ENCODE measurements at places on chromosomes 12 and 14. TPM values are rescaled to one million over a fixed set of nuclear protein-coding genes. Genes with fewer than 3 reads are reported as not detected.

The KCNH3 gene
- not detected for total RNA-seq

The LHX5 gene
- total RNA-seq, result not detected

The LGR5 gene
- total RNA-seq, result 0.15 TPM

The RBP5 gene
- 1.1 TPM for total RNA-seq

The AQP5 gene
- not detected for total RNA-seq

The TMEM253 gene
- total RNA-seq, result 0.98 TPM

DNA sequence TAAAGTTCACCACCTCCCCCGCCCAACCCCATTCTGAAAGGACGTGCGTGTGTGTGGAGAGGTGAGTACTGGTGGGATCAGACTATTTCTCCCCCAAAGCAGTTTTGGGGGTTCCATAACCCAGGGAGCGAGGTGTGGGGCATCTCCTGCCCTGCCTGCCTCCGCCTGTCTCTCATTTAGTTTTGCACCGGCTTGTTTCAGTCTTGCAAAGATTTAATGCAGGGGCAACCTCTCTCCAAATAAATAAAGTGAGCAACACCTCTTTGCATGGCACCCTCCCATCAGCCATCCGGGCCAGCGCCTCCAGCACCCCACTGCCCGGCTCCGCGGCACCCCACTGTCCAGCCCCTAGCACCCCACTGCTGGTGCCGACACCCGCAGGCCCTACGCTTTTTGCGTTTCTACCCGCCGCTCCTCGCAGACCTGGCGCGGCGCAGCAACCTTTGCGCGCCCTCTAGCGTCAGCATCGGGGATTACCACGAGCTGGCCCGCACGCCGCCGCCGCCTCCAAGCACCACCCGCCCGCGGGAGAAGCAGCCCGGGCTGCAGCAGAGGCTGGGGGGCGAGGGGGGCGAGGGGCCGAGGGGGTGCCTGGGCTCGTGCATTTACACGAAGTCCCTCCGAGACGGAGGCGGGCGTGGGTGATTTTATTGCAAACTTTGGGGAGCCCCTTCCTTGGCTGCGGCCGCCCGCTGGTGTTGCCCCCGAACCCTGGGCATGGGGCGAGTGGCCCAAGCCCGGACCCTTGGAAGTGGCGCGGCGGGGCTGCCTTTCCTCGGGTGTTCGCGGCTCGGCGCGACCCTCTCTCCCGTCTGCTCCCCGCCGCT, 55.8 kb upstream of the VRK1 start:
- no peak for DNase-seq

- DNase-seq, result no peak
Measured at GRCh38 chr12:22437031-22437806, 102.7 kb upstream of the ST8SIA1 start.

DNA sequence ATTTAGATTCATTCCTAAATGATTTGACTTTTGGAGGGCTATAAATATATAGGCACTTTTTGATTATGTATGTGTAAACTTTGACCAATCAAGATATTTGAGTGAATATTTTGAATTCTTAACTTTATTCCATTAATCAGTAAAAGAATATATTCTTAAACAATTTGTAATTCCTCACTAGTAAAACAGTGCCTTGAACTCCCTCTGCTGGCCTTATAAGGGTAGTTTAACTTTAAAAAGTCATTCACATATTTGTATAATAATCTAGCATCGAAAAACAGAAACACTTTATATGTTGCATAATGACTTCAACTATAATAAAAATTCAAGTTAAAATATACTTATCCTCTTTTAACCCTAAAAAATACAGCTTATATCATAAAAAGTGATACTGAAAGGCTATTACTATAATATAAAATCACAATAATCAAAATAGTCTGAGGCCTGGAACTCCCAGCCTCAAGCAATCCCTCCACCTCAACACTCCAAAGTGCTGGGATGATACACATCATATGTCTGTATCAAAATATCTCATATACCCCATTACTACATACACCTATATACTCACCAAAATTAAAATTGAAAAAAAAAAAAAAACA, 31.2 kb downstream of the CCDC59 start:
- no peak for DNase-seq

- no peak for DNase-seq
Measured at GRCh38 chr14:94543449-94544124, 17.7 kb upstream of the SERPINA4 start.

- DNase-seq, result no peak
Measured at GRCh38 chr14:34826661-34827060, 48.5 kb downstream of the BAZ1A start.

- peak; percentile 78 for DNase-seq
Measured at GRCh38 chr14:100850841-100851585, 25.1 kb downstream of the MEG3 start.

- no peak for DNase-seq
Measured at GRCh38 chr12:117240081-117240755, 49.9 kb upstream of the FBXO21 start.

GRCh38 chr14:49396801-49397200, 189.4 kb downstream of the RPS29 start:
- no peak for DNase-seq

DNA sequence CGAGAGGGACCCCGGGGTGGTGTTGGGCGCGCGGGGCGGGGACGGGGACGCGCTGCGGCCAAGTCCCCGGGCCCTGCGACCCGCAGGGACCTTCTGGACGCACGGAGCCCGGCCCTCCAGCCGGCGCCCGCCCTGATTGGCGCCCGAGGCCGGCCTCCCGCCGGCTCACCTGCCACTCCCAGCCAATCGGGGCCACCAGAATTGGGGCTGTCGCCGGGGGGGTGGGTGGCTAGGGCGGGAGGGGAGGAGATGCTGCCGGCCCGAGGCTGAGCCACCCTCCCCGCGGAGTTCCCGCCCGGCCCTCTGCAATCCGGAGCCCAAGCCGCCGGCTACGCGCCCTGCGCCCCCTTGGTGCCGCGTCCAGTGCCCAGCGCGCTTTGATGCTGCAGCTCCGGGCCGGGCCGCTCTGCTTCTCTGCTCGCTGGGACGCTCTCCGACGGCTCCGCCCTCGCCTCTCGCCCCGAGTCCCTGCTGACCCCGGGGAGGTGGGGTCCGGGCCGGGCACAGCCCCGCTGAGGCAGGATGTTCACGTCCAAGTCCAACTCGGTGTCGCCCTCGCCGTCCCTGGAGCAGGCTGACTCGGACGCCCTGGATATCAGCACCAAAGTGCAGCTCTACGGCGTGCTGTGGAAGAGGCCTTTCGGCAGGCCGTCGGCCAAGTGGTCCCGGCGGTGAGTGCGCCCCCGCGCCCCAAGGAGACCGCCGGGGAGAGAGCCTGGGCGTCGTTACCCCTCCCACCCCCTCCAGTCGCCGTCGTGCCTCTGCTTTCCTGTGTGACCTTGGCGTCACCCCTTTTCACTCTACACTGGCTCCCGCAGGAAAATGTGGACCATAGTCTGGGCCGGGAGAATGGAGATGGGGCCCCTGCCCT, at the start of gene PLEKHD1:
Gene PLEKHD1, plus strand, starts transcription at position 285 of the 871 bp plus-strand sequence. Its CDS starts 238 bp downstream, at position 523.
- DNase-seq, result no peak

- no peak for DNase-seq
Measured at GRCh38 chr12:2960390-2960956, 1.3 kb downstream of the TEAD4 start.

- no peak for DNase-seq
Measured at GRCh38 chr12:110304061-110304551, 23.1 kb downstream of the ATP2A2 start.

DNA sequence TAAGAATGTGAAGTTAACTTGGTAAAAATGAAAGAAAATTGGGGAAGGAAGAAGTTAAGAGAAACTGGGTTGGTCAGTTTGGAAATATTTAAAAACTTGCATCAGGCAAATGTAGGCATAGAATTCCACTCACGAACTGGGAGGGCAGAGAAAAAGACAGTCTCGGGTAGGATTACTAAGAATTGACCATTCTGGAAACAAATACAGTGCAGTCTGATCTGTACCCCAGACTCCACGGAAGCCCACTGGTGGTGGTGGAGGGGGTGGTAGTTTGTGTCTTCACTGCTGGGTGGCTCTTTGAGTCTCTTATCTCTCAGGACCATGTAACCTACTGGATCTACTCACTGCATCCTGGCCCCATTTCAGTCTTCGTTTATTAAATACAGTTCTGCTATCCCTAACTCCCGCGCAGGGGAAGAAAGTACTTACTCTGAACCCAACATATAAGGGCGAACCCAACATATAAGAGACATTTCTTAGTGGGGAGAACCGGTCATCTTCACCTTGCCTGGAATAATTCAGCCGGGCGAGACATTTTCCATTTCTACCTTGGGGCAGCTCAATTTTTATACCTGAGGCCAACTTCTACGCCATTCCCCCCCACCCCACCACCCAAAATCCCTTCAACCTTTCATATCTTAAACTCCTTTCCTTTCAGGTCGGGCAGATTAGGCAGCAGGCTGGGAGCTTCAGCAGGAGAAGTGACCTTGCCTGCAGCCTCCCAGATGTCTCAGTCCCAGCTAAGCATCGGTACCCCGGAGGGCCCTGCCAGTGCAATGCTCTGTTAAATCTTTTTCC, 1.7 kb downstream of the SLC2A3 start:
- DNase-seq, result no peak

GRCh38 chr14:74265301-74265965, 26.2 kb downstream of the VSX2 start:
- no peak for DNase-seq

GRCh38 chr12:94263011-94263811, 114.8 kb downstream of the PLXNC1 start:
- no peak for DNase-seq

DNA sequence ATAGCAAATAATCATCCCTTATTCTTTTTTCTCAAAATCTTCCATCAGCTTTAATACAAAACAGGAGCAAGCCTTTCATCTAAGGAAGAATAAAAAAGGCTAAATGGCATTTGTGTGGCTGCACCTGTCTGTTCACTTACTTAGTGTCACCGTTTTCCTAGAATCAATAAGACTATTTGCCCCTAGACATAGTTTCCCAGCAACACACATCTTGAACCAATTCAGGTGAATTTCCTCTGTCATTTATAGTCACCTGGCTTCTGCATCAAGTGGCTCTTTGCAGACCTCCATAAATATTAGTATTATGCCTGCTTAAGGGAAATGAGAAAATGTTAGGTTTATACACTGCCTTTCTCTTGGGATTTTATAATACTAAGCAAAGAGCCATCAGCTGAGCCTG, 17.4 kb upstream of the GCH1 start:
- no peak for DNase-seq

- no peak for DNase-seq
Measured at GRCh38 chr14:56860441-56860840, 50.2 kb upstream of the OTX2 start.

DNA sequence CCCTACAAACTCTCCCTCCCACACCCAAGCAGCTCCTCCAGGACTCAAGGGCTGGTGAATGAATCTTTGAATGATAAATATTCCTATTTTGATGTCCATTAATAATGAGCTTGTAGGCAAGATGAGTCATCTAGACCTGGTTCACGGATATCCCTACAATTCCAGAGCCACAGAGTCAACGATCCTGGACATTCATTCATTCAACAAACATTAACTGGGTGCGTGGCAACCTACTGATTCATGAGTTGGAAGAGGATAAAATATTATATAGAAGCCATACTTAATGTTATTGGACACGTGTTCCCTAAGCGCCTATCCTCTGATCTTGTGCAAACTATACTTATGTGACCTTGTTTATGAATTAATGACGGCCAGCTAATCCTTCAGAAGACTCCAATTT, 420 bp upstream of the OTUB2 start:
- DNase-seq, result no peak

DNA sequence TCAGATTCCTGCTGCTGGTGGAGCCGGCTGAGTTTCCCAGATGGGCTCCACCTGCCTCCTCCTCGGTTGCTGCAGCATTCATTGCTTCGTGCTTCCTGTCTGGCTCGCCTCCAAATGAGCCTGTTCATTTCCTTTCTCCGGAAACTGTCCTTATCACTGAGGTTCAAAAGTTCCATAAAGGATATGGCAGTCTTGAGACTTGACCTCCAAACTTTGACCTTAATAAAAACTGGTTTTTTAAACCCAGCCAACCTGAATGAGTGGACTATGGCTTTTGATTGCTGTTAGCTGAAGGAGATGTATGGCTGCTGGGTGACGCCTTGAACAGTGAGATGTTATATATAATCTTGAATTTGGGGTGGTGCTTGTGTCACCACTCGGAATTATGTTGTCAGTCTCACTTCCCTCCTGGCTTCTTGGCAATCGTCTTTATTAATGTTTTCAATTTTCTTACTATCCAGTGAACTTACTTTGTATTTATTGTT, 62.7 kb downstream of the RASSF3 start:
- no peak for DNase-seq

DNA sequence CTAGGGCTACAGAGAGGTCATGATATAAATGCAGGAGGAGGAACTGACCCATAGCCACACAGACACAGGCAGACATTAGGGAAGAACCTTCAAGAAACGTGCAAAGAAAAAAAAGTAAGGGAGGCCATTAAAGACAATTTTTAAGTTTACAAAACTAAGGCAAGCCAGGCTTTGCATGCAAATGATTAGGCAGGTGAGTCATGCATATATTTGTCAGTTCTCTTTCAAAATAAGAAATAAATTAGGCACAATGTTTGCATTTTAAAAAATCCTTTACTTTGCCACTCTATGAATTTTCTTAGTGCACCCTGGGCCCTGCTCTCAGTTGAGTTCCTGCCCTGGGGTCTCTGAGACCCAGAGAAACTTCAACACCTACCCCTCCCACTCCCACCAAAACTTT, 75.0 kb downstream of the PRMT8 start:
- DNase-seq, result peak; percentile 3

DNA sequence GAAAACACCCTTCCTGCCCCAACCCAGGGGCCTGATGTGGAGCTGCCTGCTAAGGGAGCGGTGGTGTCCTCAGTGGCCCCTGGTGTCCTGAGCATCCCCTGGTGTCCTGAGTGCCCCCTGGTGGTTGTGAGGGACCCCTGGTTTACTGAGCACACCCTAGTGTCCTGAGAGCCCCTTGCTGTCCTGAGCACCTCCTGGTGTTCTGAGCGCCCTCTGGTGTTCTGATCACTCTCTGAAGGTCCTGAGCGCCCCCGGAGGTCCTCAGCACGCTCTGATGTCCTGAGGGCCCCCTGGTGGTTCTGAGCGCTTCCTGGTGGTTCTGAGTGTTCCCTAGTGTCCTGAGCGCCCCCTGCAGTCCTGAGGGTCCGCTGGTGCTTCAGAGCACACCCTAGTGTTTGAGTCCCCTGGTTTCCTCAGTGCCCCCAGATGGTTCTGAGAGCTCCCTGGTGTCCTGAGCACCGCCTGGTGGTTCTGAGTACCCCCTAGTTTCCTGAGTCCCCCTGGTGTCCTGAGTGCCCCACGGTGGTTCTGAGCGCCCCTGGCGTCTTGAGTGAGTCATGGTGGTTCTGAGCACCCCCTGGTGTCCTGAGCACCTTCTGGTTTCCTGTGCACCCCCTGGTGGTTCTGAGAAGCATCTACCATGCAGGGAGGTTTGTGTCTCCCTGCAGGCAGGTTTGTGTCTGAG, 1004.2 kb downstream of the TMEM121 start:
- no peak for DNase-seq

- no peak for DNase-seq
Measured at GRCh38 chr14:75246546-75247285, 31.9 kb upstream of the FOS start.

DNA sequence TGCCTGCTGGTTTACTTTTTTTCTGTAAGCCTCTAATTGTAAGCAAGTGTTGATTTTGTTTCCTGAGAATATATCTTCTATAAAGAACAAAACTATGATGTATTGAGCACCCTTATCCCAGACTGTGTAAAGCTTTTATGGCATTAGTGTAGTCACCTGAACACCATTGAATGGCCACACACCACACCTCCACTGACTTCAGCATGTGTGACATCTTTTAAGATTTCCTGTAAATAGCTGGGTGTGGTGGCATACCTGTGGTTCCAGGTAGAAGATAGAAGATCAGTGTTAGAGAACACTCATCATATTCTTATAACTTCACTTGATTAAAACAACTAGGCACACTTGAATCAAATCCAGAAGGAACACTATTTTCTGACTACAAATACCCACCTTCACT, 51.3 kb downstream of the WBP11 start:
- DNase-seq, result no peak
